ENCODE measurements at places on chromosomes 13 and 19.

GRCh38 chr19:49896863-49897621, at the start of gene IL4I1:
TSS of gene IL4I1 (minus strand) at chr19:49896887. CDS start at chr19:49896160, 727 bp downstream.
- DNase-seq, result no peak

- DNase-seq, result no peak
These were observed 706 bp downstream of the P2RY11 start for GRCh38 chr19:10112037-10112761.

- no peak for DNase-seq
These were observed 3.2 kb downstream of the ZNF562 start for GRCh38 chr19:9671655-9672054.

DNA sequence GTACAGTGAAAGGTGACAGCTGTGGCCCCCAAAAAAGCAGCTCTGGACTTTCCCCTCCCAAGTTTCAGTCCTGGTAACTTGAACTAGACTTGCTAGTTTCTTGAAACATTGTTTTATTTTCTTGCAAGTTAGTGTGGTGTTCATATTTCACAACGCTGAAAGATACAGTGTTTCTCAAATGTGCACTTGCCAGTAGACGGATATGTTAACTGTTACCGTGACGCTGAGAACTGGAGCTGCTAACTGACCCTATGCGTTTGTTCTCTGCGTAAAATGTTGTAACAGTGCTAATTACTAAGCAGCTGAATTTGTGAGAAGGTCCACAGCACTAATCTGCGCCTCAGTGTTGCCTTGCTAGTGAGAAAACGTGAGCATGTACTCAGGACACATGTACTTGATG, 79.6 kb downstream of the GGACT start:
- DNase-seq, result no peak
